ENCODE measurements at places on chromosomes 1 and 21. TPM values are rescaled to one million over a fixed set of nuclear protein-coding genes. Genes with fewer than 3 reads are reported as not detected.
A peak's percentile ranks its signal among the peaks of the same experiment; 100 is the strongest.

Gene KCNA3
- 12.6 TPM for total RNA-seq

DNA sequence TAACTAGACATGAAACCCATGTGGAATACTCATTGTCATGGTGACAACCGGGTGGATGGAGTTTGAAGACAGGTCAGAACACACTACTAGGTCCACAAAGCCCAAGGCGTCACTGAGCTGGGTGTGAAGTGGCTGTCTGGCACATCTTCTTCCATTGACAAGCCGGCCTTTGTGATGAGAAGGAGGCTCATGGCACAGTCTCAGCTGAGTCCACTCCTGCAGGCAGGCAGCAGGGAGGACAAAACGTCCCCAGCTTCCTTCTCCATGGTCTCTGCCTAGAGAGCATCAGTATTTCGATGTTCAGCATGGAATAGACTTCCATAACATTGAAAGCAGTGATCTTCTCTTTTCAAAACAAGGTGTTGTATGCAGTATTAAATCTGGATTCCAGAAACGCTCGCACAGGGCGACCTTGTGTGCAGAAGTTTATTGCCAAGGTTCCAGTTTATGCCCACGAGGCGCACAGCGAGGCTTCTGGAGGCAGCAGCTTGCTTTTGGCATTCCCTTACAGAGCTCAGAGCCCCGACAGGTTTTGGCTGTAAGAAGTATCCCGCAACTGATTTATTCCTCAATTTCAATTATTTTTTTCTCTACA is 104.2 kb downstream of the SIM2 start:
- H3K27ac ChIP-seq: no peak overlapping the region
- H3K4me3 ChIP-seq: no peak overlapping the region
- no peaks in the 10 kb centered on the region for H3K36me3 ChIP-seq
- H3K4me1 ChIP-seq: no peaks in the 10 kb centered on the region
- DNase-seq: no peak
- H3K27me3 ChIP-seq: no peaks in the 10 kb centered on the region

DNA sequence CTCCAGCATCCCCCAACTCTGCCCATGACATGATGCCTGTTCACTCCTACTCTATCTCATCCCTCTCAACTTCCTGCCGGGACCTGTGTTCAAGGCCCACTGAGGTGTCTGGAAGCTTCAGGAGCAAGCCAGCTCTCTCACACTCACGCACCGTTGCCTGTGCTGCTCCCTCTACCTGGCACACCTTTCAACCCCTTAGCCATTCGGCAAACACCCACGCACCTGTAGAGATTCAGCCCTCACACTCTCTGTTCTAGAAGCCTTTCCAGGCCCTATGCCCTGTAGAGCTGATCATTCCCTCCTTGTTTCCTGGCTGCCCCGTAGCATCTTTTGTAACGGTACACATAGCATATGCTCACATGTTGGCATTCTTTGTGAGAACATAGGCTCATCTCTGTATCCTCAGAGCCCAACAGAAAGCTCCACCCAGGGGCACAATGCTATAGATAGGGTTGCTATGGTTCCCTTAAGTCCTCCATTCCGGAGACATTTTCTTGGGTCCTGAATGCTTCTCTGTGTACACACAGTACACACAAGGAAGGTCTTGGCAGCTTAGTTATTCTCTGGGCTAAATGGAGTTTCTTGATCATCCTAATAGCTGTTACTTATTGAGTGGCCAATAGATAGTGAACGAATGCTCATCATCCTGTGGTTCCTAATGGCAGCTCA is 1.3 kb downstream of the C8B start:
- H3K4me3 ChIP-seq: no peak overlapping the region
- no peak overlapping the region for H3K27ac ChIP-seq
- no peaks in the 10 kb centered on the region for H3K27me3 ChIP-seq
- no peak for DNase-seq

GRCh38 chr1:82920418-82921248 is 1078.3 kb downstream of the TTLL7 start:
- H3K27ac ChIP-seq: no peak overlapping the region
- DNase-seq: no peak
- no peaks in the 10 kb centered on the region for H3K27me3 ChIP-seq
- H3K36me3 ChIP-seq: no peaks in the 10 kb centered on the region
- peaks cover 8% of the 10 kb centered on the region for H3K4me1 ChIP-seq

- H3K4me1 ChIP-seq: no peaks in the 10 kb centered on the region
- no peaks in the 10 kb centered on the region for H3K36me3 ChIP-seq
- no peak overlapping the region for H3K27ac ChIP-seq
- H3K4me3 ChIP-seq: no peak overlapping the region
- no peak for DNase-seq
Observed at GRCh38 chr1:178563099-178563820, 50.4 kb downstream of the TEX35 start.

Gene KRTAP22-2
- total RNA-seq: not detected

Gene VAV3
- 9.0 TPM for total RNA-seq

DNA sequence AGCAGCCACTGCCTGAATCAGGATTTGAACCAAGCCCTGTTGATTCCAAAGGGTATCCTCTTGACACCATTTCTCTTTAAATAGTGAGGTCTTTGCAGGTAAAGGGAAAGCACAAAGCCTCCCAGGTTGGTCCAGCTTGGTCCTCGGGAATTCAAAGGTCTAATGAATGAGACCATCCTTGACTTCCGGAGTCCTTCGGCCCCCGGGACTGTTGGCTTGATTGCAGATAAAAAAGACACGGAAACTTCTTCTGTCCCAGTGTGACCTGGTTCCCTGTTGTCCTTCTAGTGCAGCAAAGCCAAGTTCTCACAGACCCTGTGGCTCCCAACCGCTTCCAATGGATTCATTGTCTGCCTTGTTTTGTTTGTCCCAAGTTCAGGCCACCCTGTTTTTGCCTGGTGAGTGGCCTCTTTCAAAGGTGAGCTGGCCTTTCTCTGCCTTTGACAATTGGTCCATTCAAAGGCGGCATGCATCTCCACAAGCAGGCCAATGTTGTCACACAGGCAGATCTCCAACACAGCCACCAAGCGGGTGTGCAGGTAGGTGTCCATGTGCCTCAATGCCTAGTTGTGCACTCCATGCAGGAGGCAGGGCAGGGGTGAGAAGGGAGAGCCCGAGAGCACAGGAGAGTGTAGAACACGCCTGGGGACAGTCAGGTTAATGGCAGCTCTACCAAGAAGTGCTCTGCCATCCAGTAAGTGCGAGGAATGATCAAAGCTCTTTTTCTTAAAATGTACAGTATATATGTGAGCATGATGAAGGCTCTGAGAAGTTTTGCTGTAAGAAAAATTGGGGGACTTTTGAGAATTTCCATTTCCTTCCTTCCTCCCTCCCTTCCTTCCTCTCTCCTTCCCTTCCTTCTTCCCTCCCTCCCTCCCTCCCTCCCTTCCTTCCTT is 82.1 kb upstream of the ZBTB40 start:
- H3K4me1 ChIP-seq: no peaks in the 10 kb centered on the region
- H3K27ac ChIP-seq: no peak overlapping the region
- H3K4me3 ChIP-seq: no peak overlapping the region
- H3K36me3 ChIP-seq: no peaks in the 10 kb centered on the region

Gene GIPC2
- total RNA-seq: 1.4 TPM

GRCh38 chr1:155206891-155207805 is 549 bp downstream of the THBS3 start:
- DNase-seq: peak; percentile 36
- peak overlapping the region; percentile 99 for H3K27ac ChIP-seq
- peaks cover 4% of the 10 kb centered on the region for H3K36me3 ChIP-seq
- peaks cover 26% of the 10 kb centered on the region for H3K4me1 ChIP-seq

DNA sequence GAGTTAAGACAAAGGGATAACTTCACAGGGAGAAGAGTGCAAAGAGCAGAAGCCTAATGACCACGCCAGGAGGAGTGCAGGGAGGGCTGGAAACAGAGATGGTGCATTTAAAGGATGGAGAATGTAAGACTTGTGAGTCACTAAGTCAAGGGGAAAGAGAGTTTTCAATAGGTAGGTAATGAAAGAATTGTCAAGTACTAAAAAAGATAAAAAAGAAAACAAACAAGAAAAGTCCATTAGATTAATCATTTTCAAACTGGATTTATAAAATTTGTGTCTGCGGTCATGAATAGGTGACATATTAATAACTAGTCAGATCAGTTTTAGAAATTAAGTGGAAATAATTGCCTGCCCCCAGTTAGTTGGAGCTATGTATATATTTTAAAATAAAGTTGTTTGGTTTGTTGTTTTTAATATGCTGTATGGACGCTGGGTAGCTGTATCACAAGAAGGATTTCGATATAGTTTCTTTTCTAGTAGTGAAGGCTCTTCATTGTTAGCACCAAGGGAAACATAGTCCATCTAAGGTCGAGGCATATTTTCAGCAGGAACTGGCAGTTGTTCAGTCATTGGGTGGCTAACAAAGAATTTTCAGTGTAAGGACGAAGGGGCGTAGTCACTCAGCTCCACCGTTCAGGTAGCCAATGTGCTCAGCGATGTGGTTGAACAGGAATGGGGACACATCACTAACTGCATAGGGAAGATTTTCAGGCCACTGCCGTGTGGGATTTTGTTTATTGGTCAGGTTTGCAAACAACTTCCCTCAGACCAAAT is 203.0 kb downstream of the TGFB2 start:
- H3K27ac ChIP-seq: no peak overlapping the region
- H3K4me1 ChIP-seq: no peaks in the 10 kb centered on the region
- H3K36me3 ChIP-seq: no peaks in the 10 kb centered on the region
- no peak overlapping the region for H3K4me3 ChIP-seq
- H3K27me3 ChIP-seq: no peaks in the 10 kb centered on the region
- no peak for DNase-seq

DNA sequence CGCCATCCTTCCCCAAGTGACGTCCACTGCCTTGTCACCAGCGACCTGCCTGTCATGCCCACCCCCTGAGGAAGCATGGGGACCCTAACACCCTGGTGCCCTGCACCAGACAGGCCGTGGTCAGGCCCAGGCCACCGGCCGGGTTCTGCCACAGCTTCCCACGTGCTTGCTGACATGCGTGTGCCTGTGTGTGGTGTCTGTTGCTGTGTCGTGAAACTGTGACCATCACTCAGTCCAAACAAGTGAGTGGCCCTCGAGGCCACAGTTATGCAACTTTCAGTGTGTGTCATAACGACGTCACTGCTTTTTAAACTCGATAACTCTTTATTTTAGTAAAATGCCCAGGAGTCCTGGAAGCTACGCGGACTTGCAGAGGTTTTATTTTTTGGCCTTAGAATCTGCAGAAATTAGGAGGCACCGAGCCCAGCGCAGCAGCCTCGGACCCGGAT is 8.5 kb upstream of the CTRC start:
- peak; percentile 50 for DNase-seq
- no peak overlapping the region for H3K4me3 ChIP-seq
- H3K27ac ChIP-seq: no peak overlapping the region
- H3K27me3 ChIP-seq: no peaks in the 10 kb centered on the region

Gene AIM2
- total RNA-seq: 4.6 TPM

Gene SYT14
- not detected for total RNA-seq

Gene LY9
- 0.78 TPM for total RNA-seq

Gene DMBX1
- not detected for total RNA-seq

DNA sequence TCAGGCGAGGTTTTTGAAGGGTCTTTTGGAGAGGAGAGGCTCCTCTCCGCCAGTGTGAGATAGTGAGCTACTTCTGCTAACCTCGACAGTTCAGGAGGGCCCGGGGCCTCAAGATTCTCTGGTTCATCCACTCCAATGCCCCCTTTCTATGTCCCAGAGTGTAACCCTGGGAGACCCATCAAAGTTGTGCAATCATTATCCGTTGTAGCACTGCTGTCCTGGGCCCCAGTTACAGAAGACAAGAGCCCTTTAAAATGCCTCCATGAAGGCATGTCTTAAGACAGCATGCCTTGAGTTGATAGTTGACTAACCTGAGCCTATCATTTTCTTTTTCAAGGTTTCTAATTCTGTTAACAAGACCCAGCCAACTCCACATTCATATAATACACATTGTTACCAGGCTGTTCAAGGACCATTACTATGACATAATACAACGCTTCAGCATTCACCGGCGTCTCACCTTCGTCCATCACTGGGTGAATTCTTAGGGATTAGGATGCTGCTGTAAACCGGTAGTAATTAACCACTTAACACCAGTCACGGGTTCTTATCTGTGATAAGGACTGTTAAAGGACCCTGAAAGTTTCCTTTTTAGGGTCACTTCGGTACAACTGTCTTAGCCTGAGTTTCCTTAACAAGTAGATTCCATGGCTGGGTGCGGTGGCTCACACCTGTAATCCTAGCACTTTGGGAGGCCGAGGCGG is 37.4 kb upstream of the CDC42BPA start:
- H3K36me3 ChIP-seq: no peaks in the 10 kb centered on the region
- H3K4me3 ChIP-seq: no peak overlapping the region
- peaks cover 21% of the 10 kb centered on the region for H3K4me1 ChIP-seq
- H3K27me3 ChIP-seq: no peaks in the 10 kb centered on the region

DNA sequence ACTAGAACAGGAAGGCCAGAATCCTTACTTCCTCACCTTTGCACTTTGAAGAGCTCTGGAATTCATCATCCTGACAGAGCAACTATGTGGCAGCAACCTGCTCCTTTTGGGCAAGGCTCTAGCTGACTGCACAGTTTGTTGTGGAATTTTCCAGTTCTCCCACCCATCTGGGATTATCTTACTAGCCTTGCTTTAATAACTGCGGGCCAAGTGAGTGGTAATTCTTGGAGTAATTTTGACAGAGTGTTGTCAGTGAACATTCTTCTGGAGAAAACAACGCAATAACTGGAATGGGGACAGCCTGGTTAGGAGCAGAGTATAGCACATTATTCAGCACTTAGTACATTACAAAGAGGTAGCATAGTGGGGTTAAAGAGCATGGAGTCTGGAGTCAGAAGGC is 75.3 kb downstream of the NTMT2 start:
- no peaks in the 10 kb centered on the region for H3K4me1 ChIP-seq
- H3K27me3 ChIP-seq: no peaks in the 10 kb centered on the region
- no peak overlapping the region for H3K27ac ChIP-seq
- H3K36me3 ChIP-seq: no peaks in the 10 kb centered on the region
